ENCODE measurements at places on chromosomes 12 and 14. TPM values are rescaled to one million over a fixed set of nuclear protein-coding genes. Genes with fewer than 3 reads are reported as not detected.

Gene SLC5A8
- 0.08 TPM for total RNA-seq

Gene SYNDIG1L
- total RNA-seq: not detected

Gene LTB4R
- 14.0 TPM for total RNA-seq

Gene RFX4
- not detected for total RNA-seq

Gene PLEKHD1
- not detected for total RNA-seq

Gene RTL1
- not detected for total RNA-seq

Gene PRB2
- total RNA-seq: not detected

Gene OVCH1
- total RNA-seq: not detected

Gene NKX2-1
- total RNA-seq: not detected

Gene CLEC9A
- total RNA-seq: not detected

Gene TMED8
- total RNA-seq: 8.3 TPM

Gene TMEM229B
- 3.0 TPM for total RNA-seq

Gene TAS2R30
- total RNA-seq: 0.08 TPM

Gene BCAT1
- total RNA-seq: 28.9 TPM

Gene ITGA7
- 0.08 TPM for total RNA-seq

Gene KRT7
- 353 TPM for total RNA-seq

Gene KCNA1
- not detected for total RNA-seq

Measured in hair follicular keratinocyte (primary cell).